ENCODE measurements at places on chromosomes 11 and 22. TPM values are rescaled to one million over a fixed set of nuclear protein-coding genes. Genes with fewer than 3 reads are reported as not detected.
A peak's percentile ranks its signal among the peaks of the same experiment; 100 is the strongest.

DNA sequence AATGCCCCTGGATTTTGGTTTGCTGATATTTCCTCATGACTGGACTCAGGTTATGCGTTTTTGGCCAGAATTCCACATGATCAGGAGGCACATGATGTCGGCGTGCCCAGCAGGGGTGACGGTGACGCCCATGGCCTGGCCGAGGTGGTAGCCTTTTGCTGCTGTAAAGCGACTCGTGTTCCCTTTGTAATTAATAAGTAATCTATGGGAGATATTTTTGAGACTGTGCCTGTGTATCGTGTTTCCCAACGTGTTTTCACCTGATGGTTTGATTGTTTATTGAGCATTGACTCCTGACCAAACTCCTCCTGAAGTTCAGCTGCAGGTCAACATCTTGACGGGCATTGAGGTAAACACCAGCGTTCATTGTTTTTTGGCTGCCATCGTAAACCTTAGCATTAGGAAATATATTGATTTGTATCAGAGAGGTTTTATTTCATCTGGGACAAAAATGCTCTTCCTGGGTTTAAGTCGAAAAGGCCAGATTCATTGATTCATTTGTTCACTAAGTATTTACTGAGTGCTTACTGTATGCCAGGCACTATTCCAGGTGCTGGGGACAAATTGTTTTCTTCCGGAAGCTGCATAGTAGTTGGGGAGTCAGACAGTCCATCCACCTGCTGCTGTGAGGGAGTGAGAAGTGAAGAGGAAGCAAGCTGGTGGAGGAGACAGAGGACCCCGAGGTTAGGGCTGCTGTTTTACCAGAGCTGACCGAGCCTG, 23.6 kb downstream of the DCPS start:
- DNase-seq, result no peak

DNA sequence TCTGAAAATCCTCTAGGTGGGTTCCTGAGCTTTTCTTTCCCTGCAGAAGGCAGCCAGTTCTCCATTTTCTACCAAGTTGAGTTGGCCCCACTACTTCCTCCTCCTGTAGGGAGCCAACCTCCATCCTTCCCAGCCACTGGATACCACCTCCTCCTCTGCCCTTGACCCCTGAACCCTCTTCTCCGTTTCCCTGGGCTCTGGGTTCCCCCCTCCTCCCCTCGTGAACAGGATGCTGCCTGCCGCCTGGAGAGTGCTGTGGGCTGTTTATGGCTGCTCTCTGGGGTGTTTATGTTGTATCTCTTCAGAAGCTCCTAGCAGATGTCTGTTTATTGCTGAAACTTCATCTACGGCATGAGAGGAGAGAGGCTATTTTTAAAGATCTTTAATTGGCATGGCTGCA, 8.6 kb downstream of the MICAL2 start:
- no peak for DNase-seq

DNA sequence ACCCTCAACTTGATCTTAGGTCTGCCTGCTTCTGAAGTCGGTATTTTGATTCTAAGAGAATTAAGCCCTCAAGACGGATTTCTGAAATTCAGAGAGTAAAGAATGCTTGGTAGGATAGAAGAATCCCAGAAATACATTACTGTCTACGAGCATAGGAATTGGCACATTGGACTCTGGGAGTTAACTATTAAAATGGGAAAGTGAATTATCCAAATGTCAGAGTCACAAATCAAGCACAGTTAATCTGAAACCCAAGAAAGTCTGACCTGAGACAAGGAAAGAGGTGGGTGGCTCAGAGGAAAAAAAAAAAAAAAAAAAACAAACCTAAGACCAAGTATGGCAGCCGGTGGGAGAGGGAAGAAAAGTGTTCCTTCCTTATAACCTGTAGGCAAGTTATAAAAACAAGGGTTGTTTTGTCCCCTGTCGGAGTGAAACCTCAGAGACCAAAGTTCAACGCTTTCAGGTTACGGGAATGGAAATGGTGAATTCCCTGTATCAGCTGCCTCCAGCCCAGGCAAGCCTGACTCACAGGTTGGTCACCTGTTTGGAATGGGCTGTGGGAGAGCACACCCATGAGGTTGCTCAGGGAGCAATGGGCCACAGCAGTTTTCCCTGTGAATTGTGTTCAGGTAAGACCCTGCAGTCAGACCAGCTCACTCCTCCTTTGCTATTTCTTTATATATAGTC, 139.0 kb downstream of the ETS1 start:
- DNase-seq, result no peak

DNA sequence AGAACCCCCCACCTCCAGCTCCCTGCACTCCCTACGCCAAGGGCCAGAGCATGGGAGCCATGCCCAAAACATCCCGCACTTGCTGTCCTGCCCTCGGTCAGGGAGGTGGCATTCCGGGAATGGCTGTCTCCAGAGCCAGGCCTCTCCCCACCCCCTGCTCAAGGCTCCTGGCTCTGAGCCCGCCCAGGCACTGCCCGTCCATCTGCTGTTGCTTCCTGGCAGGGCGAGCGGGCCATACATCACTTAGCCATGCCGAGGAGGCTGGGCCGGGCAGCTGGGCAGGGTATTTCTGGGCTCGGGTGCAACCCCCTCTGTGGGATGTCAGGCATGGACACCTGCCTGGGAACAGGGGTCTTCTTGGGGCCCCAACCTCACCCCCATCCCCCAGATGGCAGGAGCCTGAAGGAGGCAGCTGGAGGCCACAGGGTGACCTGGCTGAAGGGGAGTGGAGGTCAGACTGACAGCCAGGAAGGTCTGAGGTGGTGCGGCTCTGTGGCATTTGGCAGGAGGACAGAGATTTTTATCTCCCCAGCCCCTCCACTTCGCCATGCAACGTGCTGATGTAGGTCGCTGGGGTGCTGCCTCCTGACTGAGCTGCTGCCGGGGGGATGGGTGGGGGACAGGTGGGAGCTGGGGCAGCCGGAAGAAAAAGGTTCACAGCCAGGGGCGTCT, 8.7 kb upstream of the CABP7 start:
- DNase-seq, result no peak

- no peak for DNase-seq
These were observed 15.4 kb upstream of the C11orf96 start for GRCh38 chr11:43927070-43927469.

GRCh38 chr11:93000511-93001476, 31.3 kb downstream of the MTNR1B start:
- DNase-seq, result peak; percentile 86

DNA sequence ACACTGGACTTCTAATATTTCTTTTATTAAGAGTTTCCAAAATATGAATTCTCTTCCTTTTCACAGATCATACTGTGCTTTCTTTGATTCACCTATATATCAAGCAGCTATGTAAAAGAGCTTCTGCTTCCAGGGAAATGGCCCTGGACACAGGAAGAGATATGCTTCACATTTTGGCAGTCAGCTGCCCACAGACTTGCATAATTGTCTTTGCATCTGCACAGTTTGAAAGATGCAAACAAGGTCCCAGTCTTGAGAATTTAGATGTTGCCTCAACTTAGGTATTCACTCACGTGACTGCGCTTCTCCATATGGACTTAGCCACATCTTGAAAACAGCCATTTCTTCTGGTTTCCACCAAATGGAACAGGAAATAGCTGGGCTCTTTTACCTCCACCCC, 92.3 kb upstream of the POU2AF2 start:
- no peak for DNase-seq

The TSG101 gene
- 41.3 TPM for total RNA-seq

DNA sequence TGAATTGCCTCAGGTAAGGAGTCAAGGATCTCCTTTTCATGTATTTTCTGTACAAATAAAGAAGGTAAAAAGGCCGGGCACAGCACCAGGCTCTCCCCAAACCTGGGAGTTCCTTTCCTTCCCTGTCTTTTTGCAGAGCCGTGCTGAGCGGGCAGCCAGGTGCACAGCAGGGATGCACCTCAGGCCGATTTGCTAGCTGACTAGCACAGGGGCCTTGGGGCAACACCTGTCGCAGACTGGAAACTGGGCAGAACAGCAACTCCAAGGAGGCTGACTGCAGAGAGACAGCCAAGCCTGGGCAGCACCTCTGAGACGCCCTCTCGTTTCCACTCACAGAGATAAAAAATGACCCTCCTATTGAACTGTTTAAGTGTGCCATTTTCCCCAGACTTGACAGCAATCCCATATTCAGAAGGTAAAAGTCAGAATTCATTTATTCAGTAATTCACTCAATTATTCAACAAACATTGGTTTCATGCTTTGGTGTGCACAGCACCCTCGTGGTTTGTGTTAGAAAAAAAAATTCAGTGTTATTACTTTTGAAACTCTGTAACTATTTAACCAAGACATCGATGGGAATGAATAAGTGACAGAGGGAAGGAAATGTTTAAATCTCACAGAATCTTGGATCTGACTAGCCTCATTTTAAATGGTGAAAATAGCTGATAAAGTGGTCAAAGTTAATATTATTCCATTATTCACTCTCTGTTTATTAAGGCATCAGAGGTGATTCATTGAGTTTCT, 120.9 kb downstream of the GALNT18 start:
- DNase-seq, result no peak

The SLC16A8 gene
- total RNA-seq, result not detected

- DNase-seq, result no peak
These were observed 31.1 kb downstream of the RPL3 start for GRCh38 chr22:39288135-39288898.

The CASP4 gene
- 77.4 TPM for total RNA-seq

DNA sequence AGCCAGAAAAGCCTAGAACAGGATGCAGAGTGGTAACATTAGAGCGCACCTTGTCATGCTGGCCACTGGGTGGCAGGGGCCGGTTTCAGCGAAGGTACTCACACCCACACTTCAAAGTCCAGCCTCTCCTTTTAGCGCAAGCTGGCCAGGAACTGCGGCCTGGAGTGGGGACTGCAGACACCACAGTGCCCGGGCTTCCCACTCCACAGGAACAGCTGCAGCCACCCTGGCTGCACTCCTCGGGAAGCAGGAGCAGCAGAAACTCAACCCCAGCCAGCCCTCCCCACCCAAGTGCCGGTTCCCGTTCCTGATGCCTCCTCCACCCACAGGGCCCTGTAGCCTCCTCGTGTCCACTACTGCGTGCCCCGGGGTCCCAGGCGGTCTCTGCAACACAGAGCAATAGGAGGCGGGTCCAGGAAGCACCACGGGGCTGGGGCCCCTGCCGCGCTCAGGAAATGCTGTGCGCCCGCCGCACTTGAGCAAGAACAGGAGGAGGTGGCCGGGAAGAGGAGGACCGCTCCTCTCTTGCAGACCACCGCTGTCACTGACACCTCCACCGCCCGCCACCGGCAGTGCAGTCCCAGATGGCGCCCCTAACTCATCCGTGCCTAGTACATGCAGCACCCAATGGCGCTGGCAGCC, 2.2 kb downstream of the RFPL2 start:
- peak; percentile 45 for DNase-seq

The CSF2RB gene
- total RNA-seq, result 20.6 TPM

GRCh38 chr22:42275970-42276369, 5.5 kb upstream of the TCF20 start:
- DNase-seq, result no peak

- peak; percentile 70 for DNase-seq
These were observed 90.6 kb downstream of the GAB4 start for GRCh38 chr22:16917144-16918003.

DNA sequence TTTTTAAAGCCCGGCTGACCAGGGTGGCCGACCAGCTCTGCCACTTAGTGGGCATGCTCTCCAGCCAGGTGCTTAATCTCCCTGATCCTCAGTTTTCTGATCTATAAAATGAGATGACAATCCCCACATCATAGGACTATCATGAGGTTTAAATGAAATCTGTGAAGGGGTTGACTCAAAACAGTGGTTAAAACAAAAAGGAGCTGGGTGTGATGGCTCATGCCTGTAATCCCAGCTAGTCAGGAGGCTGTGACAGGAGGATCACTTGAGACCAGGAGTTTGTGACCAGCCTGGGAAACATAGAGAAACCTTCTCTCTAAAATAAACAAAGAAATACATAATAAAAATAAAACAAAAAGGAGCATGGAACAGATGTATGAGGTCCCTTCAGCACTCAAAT, 3.6 kb upstream of the C11orf86 start:
- DNase-seq, result no peak

DNA sequence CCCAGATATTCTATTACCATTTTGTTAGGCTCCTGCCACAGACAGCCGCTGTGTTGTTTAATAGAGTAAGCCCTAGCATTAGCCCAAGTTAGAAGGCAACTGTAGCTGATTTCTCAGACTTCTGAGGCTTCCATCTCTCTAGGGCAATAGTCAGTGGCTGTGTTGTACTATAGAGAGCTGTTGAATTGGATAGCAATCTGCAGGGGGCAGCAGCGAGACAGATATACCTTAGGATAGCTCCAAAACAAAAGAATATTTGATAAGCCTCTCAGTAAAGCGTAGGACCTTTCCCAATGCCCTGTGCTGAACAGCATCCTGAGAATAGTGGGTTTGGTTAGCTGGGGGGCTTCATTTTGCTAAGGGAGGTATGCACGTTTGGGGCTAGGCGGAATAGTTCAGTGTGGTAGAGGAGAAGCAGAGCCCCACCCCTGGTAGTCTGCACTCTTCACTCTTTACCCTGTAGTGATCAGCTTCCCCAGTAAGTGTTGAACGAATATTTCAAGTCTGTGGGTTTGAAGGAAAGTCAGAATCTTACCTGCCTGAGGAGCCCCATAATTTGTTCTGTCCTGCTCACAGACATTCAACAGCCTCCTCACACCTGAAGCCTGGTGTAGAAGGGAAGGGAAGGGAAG, 515.1 kb downstream of the INSC start:
- no peak for DNase-seq

- no peak for DNase-seq
These were observed 60.4 kb upstream of the PAX6 start for GRCh38 chr11:31871310-31872075.

The DCDC1 gene
- not detected for total RNA-seq

DNA sequence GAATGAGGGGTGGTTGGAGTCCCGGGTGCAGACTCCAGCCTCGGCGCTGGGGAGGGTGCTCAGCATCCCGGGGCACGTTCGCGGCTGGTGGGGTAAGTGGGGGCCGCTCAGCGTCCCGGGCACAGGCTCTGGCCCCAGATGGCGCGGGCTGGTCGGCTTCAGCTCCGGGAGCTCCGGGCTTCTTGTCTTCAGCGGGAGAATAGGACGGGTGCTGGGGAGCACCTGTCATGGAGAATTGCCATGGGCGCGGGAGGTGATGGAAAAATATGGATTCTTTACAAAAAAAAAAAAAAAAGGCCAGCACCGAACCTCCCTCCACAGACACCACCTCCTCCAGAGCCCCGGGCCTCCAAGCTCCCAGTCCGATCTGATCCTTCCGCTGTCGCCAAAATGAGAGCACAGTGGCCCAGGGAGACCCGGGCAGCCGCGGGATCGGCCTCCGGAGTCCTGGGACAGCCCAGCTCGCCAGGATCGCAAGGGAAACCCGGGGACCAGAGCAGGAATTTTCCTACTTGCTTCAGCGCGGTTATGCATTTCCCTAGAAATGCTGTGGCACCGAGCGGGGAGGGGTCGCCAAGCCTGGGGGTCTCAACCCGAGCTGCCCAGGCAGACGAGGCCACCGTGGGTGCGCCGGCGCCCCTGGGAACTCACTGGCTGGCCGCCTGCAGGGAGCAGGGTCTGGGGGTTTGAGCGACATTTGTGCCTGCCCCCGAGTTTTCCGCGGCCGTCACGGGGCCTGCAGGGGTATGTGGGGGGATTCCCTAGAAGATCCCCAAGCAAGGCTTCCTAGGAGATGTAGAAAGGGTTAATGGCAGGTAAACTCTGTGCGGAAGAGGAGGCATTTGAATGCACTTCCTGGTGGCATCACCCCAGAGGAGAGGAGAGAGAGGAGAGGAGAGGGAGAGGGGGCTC, 1336.9 kb downstream of the BRD1 start:
- no peak for DNase-seq

Measured in endothelial cell of umbilical vein (primary cell).